Gastroesophageal sphincter (tissue), 4 donors: ENCODE measurements at places on chromosomes 7 and 10.

DNA sequence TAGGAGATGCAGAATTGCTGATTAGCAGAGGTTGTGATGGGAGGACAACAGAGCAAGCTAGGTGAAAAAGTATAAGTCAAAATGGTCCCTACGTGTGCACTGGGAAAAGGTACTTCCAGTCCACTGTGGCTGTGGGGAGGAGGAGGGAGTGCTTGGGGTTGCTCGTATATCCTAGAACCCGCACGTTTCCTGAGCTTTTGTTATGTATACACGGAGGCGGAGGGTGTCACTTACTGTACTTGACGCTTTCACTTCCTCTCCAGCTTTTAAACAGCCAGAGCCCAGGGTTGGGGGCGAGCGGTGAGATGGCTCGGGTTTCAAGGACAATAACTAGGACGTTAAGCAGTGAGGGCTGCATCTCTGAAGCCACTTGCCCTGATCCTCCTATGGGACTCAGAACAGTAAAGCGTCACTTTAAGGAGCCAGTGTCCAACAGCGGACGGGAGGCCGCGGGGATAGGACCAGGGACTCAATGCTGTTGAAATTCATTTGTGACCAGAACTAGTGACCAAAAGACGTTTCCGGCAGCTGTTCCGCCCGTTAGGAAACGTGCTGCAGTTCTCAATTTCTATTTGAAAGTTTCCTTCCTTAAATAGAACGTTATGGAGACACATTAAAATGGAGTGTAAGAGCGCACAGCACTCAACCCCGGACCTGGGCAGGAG lies 985 bp upstream of the ETV1 start:
- ATAC-seq: peak; percentile 30

DNA sequence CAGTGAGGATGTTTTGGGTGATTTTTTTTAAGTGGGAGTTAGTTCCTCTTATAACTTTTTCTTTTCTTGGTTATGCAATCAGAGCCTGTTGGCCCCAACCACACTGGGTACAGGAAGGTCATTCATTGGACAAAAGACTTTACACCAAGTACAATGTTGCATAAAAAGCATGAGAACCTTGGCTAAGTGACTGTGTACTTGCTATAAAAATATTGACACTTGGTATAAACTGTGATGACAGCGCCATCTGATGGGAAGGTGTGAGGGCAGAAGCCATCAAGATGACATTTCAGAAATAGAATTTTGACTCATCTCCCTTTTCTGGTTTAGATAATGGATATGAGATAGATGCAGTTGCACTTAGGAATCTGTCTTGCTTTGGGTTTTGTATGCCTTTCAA lies 126.4 kb upstream of the CCDC6 start:
- peak; percentile 77 for ATAC-seq

DNA sequence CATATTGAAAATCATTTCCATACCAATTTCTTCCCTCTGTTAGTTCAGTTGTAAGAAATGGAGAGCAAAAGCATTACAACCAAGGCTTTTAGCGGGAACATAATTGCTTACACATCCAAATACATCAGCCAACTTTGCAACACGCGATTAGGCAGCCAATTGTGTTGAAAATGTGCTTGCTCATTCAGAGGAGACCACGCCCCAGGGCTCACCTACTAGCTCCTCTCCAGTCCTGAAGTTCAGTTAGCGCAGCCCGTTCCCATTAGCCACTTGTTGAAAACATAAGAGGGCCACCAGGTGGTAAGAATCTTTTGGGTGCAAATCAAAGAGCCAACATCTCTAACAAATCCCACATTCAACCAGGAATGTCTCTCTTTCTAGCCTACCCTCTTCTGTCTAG lies 213.2 kb upstream of the MDFIC start:
- no peak for ATAC-seq

- no peak for ATAC-seq
Measured at GRCh38 chr10:77501152-77501845, 136.3 kb downstream of the KCNMA1 start.

GRCh38 chr7:66683770-66684123 lies 55.1 kb downstream of the KCTD7 start:
- no peak for ATAC-seq

- ATAC-seq: no peak
Measured at GRCh38 chr10:11691319-11691755, 50.8 kb upstream of the ECHDC3 start.

GRCh38 chr10:70536196-70536861 lies 57.8 kb downstream of the PALD1 start:
- no peak for ATAC-seq

- ATAC-seq: no peak
Measured at GRCh38 chr7:40597517-40597916, 462.7 kb downstream of the SUGCT start.

- no peak for ATAC-seq
Measured at GRCh38 chr10:125565046-125565445, 117.9 kb downstream of the TEX36 start.

DNA sequence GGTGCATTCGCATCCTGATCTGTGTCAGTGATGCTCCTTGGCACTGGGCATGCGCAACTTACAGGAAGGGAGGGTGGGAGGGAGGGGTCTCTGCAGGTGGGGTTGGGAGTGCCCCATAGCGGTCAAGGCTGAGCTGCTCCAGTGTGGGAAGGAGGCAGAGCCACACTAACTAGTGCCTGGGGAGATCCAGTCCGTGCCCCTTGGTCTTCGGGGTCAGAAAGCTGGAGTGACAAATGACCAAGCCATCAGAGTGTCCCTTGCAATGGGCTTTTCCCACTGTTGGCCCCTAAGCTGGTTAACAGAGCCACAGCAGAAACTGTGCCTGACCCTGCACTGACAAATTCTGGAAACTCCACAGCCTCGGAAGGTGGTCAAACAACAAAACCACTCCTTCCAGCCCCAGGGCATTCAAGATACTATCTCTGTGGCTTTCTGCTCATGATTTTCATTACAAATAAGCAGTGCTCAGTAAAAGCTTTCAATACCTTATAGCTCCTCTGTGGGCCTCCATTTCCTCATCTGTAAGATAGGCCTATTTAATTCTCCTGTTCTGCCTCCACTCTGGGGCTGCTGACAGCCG lies 138.1 kb upstream of the UNC5B start:
- ATAC-seq: no peak

DNA sequence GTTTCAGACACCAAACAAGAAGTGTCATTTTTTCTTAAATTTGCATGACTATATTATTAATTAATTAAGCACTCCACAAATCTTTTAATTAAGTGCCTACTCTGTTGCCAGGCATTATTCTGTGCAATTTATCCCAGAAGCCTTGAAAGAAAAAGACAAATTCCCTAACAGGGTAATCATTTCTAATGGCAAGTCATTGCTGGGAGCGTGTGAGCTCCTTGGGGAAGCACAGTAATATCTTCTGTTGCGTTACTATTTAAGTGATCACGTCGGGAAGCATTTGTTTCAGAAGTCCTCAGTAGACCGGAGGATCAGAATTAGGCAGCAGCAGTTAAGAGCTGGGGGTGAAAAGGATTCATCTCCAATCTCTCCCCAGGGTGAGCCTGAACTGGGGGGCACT lies 276.8 kb upstream of the RNF32 start:
- no peak for ATAC-seq

- ATAC-seq: no peak
Measured at GRCh38 chr7:123974326-123974908, 49.4 kb downstream of the SPAM1 start.

GRCh38 chr7:104883248-104883717 lies 130.7 kb upstream of the KMT2E start:
- ATAC-seq: peak; percentile 21

GRCh38 chr10:14327527-14327926 lies 3.2 kb downstream of the FRMD4A start:
- no peak for ATAC-seq

DNA sequence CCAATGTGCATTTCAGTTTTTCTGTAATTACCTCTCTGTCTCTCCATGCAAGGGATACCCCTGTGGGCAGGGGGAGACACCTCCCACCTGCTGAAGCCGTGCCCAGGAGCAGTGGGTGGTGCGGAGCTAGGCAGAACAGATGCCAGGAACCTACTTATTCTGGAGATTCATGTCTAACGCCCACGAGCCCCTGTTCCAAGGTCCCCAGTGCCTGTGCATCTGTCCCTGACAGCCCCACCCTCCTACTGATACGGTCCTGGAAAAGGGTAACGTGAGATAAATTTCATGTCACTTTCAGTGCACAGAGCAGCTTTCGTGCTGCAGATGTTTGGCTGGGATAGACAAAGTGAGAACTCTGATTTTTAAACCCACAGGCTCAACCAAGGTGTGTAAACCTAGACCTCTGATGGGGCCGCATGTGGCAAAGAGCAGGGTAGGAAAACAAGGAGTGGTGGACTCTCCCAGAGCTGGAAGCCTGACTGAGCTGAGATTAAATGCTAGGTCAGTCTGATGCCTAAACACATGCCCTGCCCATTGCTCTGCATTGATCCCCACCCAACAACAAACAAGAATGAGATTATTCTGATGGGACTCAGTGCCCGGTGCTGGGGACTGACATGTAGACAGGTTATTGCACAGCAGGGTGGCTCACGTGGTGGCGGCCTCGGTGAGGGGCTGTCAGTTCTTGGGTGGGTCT lies 123.6 kb upstream of the GDF10 start:
- no peak for ATAC-seq

DNA sequence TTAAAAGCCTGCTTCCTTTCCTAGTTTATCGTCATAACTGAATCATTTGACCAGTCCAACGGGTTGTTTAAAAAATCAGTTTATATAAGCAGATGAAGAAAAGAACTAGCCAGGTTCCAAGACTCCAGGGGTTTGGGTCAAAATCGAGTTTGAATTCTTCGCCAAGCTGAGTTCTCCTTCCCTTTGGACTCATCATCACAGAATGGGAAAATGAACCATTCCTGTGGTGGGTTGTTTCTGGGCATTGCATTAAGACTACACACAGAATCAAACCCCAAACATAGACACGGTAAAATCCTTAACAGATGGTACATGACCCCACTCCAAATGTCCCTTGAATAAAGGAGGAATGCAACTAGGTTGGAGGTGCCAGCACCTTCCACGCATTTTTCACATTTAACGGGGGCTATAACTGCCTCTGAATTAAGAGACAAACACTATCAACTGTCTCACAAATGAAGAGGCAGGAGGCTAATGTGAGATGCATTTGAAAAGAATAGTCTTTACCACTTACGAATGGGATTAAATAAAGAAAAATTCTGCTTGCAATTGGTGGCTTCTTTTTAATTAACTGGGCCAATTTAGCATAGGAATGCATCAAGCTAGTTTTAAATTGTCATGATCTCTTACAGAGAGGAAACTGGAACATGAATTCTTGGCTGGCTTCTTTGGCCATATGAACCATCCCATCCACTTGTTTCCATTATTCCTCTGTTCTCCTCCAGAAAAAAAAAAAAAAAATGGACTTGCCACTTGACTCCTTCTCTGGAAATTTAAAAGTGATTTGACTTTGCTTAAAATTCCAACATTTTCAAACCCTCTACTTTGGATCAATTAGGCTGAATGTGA lies 61.1 kb downstream of the CHST15 start:
- no peak for ATAC-seq

DNA sequence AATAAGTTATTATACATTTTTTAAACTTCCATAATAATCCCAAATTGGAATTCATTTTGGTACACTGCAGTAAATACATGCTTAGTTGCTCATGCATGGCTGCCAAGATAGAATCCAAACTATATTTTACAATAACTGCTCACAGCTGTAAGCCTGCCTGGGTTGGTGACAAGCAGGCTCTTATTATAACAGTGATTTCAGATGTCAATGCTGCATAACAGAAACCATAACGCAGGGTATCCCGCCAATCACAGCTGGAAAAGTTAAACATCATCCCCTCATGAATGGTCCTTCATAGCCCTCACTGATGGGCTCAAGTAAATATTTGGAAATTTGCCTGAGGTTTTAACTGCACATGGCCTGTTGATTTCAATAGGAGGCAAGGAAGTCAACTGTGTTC lies 149.8 kb downstream of the AMPH start:
- no peak for ATAC-seq

GRCh38 chr10:70303730-70304129 lies 19.9 kb upstream of the NPFFR1 start:
- no peak for ATAC-seq

DNA sequence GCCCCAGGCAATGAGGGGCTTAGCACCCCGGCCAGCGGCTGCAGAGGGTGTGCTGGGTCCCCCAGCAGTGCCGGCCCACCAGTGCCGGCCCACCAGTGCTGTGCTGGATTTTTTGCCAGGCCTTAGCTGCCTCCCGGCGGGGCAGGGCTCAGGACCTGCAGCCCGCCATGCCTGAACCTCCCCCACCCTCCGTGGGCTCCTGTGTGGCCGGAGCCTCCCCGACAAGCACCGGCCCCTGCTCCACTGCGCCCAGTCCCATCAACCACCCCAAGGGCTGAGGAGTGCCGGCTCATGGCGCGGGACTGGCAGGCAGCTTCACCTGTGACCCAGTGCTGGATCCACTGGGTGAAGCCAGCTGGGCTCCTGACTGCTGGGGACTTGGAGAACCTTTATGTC lies 3.5 kb upstream of the ACSL5 start:
- no peak for ATAC-seq

DNA sequence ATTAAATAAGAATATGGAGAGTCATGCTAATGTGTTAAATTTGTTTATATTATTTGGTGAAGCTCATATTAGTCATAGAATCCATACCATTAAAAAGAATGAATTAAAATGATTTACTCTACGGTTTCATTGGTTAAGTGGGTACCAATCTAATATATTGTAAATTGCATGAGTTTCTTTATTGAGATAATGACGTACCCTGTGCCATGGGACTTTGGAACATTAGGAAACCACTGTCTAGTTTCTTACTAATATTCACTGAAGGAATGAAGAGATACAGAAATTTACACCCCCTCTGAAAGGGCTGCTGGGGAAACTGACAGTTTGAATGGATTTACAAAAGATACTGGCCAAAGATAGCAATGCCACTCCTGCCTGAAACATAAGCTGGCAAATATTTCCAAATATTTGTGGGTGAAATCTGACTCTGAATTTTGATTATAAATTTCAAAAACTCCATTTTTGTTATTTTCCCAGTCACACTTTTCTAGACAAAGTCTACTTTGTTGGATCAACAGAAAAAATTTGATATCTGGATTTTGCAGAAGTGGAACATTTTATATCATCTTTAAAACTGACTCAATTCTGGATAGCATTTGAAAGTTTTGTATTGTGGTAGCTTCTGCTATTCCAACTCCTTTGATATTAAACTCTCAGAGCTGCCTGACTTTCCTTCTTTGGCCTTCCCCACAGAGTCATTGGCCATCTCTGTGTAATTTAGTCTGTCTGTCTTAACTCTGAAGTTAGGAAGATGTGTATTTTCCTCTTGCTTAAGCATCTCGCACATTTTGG lies 22.3 kb downstream of the MDFIC start:
- no peak for ATAC-seq

- ATAC-seq: no peak
Measured at GRCh38 chr10:123649676-123650075, 16.5 kb upstream of the GPR26 start.
